ENCODE measurements at places on chromosomes 5 and 9.

DNA sequence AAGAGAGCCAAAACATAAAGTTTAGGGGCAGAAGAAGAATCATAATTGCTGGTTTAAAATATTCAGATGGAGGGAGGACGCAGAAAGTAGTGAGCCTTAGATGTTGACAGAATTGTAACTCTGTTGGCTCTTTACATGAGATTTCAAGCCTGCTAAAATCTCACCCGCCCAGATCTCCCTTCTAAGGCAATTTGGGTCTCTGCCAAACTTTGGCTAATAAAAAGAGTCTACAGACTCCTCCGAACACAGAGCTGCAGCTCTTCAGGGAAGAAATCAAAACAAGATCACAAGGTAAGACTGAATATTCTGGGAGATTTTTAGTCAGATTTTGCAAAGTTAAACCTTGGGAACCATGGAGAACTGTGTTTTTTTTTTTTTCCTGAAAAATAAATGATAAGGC lies at the start of gene IL33:
IL33 (plus strand) TSS at position 246 of the 400 bp plus-strand sequence. CDS start 25,888 bp downstream, outside the sequence.
- no peak for DNase-seq

- no peak for DNase-seq
Observed at GRCh38 chr9:95091601-95092261, 225.8 kb downstream of the FANCC start.

GRCh38 chr5:100161868-100162267 lies 373.3 kb upstream of the FAM174A start:
- DNase-seq: no peak

DNA sequence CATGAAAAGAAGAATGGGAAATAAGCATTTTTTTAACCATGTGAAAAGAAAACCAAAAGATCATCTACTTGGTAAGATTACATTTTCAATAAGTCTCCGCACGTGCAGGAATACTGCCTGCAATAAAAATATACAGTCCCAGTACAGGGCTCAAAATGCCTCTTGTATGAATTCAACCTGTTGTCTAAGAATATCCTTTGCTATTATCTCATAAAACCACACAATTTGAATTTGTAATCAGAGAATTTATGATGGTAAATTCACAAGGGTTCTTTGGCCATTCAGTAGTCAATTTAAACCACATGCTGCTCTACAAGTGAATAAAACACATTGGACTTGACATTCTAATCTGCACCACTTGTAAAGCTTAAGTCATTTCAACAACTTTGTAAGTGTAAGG lies 46.6 kb downstream of the ST8SIA4 start:
- DNase-seq: no peak

GRCh38 chr5:180336234-180337020 lies 16.7 kb downstream of the GFPT2 start:
- DNase-seq: no peak

DNA sequence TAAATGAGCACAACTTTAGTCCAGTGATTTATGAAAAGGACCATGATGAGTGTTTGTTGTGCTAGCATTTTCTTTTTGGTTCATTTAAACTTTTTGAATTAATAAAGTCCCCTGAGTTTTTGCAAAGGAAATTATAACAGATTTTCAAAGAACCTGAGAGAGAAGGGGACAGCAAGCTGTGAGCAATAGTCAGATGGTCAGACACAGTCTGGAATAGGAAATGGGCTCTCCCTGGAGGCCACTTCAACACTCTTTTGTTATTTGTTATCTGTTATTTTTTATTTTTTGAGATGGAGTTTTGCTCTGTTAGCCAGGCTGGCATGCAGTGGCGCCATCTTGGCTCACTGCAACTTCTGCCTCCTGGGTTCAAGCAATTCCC lies 171.1 kb downstream of the ARHGEF28 start:
- DNase-seq: no peak

GRCh38 chr9:110206389-110206788 lies 1.6 kb downstream of the C9orf152 start:
- DNase-seq: no peak

Data from stimulated activated CD8-positive, alpha-beta memory T cell treated with anti-CD3 and anti-CD28 coated beads, Interleukin-4, amount 100 ng/mL, for 4 hours (primary cell).